Tracheal epithelial cell (primary cell): ENCODE measurements at places on chromosomes 11 and 22. TPM values are rescaled to one million over a fixed set of nuclear protein-coding genes. Genes with fewer than 3 reads are reported as not detected.

OR2AG1 gene
- total RNA-seq: not detected in 2 replicates

CRYBA4 gene
- not detected in 2 replicates for total RNA-seq

OTOG gene
- under 0.01 TPM in 1 of 2 replicates, not detected in the other for total RNA-seq

BBOX1 gene
- total RNA-seq: 0.64 and 2.7 TPM in 2 replicates

WNT7B gene
- total RNA-seq: 10.1 and 18.5 TPM in 2 replicates

C22orf42 gene
- not detected in 2 replicates for total RNA-seq

LRRC10B gene
- not detected in 2 replicates for total RNA-seq

SLCO2B1 gene
- total RNA-seq: 1.1 and 6.7 TPM in 2 replicates

TRIM29 gene
- 488 and 512 TPM in 2 replicates for total RNA-seq

SLC7A4 gene
- total RNA-seq: 0.43 and 2.4 TPM in 2 replicates

C11orf87 gene
- under 0.01 TPM in 1 of 2 replicates, not detected in the other for total RNA-seq

C11orf21 gene
- not detected in 2 replicates for total RNA-seq

MDK gene
- 19.2 and 28.7 TPM in 2 replicates for total RNA-seq

CNGA4 gene
- 0.64 TPM in 1 of 2 replicates, not detected in the other for total RNA-seq

KCNJ5 gene
- 7.2 and 7.5 TPM in 2 replicates for total RNA-seq

SLC22A12 gene
- total RNA-seq: not detected in 2 replicates

IGF2 gene
- total RNA-seq: 5.3 and 30.5 TPM in 2 replicates

NCF4 gene
- not detected in 2 replicates for total RNA-seq

AHNAK gene
- 448 and 668 TPM in 2 replicates for total RNA-seq

LRRC75B gene
- 6.4 and 9.6 TPM in 2 replicates for total RNA-seq

TBX1 gene
- 10.1 and 13.4 TPM in 2 replicates for total RNA-seq

LZTR1 gene
- total RNA-seq: 14.1 and 33.3 TPM in 2 replicates

SAA1 gene
- total RNA-seq: 3.2 and 53.7 TPM in 2 replicates

THRSP gene
- not detected in 2 replicates for total RNA-seq

FAM83F gene
- 18.1 and 31.8 TPM in 2 replicates for total RNA-seq

GPR83 gene
- total RNA-seq: under 0.01 TPM in 2 replicates

CTSF gene
- 3.2 and 15.9 TPM in 2 replicates for total RNA-seq

VWA5A gene
- total RNA-seq: 10.0 and 21.0 TPM in 2 replicates

NXPE1 gene
- total RNA-seq: not detected in 2 replicates

IL18 gene
- 30.8 and 91.9 TPM in 2 replicates for total RNA-seq

SEC14L3 gene
- total RNA-seq: not detected in 2 replicates

PRAME gene
- total RNA-seq: 0.48 TPM in 1 of 2 replicates, not detected in the other

MS4A8 gene
- not detected in 2 replicates for total RNA-seq

MRGPRE gene
- total RNA-seq: 0.72 TPM in 1 of 2 replicates, not detected in the other

RBX1 gene
- total RNA-seq: 37.7 and 61.2 TPM in 2 replicates

MRPL40 gene
- 54.9 and 69.7 TPM in 2 replicates for total RNA-seq

KCNJ11 gene
- 0.24 and 0.43 TPM in 2 replicates for total RNA-seq

DDX25 gene
- total RNA-seq: 0.24 TPM in 1 of 2 replicates, not detected in the other

SHISA8 gene
- not detected in 2 replicates for total RNA-seq

TYR gene
- not detected in 2 replicates for total RNA-seq

MCM5 gene
- 12.1 and 15.2 TPM in 2 replicates for total RNA-seq

FIBIN gene
- total RNA-seq: 4.3 and 9.2 TPM in 2 replicates

KRTAP5-3 gene
- total RNA-seq: not detected in 2 replicates

SCUBE2 gene
- total RNA-seq: not detected in 2 replicates

PARVB gene
- 11.1 and 23.9 TPM in 2 replicates for total RNA-seq

OR2AG2 gene
- under 0.01 TPM in 2 replicates for total RNA-seq

SULT4A1 gene
- 0.24 TPM in 1 of 2 replicates, not detected in the other for total RNA-seq

CATSPER1 gene
- under 0.01 TPM in 1 of 2 replicates, not detected in the other for total RNA-seq

FAM227A gene
- 0.21 and 0.48 TPM in 2 replicates for total RNA-seq

PPARA gene
- 8.9 and 12.6 TPM in 2 replicates for total RNA-seq

HTR3B gene
- not detected in 2 replicates for total RNA-seq

RAG2 gene
- total RNA-seq: not detected in 2 replicates

POU2F3 gene
- total RNA-seq: 0.24 TPM in 1 of 2 replicates, not detected in the other

LMO1 gene
- not detected in 2 replicates for total RNA-seq

OSM gene
- not detected in 2 replicates for total RNA-seq

SAA4 gene
- 1.9 TPM in 1 of 2 replicates, not detected in the other for total RNA-seq

HTR3A gene
- total RNA-seq: 0.21 TPM in 1 of 2 replicates, not detected in the other

ESAM gene
- under 0.01 TPM in 1 of 2 replicates, not detected in the other for total RNA-seq

KCNJ4 gene
- total RNA-seq: not detected in 2 replicates
